ENCODE measurements at places on chromosomes 4 and X.

DNA sequence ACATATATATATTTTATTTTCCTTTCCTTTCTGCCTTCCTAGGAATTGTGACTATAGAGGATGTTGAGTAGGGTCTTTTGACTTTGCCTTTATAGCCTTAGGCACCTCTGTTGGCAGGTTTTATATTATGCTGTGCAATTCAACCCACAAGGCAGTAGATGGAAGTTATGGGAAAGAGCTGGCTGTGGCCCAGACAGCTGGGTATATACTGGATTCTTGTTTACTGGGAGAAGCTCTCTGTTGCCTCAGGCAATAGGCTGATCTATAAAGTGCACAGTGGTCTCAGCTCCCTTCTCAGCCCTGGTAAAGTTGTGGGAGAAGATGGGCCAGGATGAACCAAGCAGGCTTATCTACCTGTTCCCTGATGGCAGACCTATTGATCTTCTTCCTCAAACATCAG is 342.0 kb downstream of the GBA3 start:
- no peak for DNase-seq
- H3K4me3 ChIP-seq = no peak overlapping the region
- H3K27me3 ChIP-seq = no peaks in the 10 kb centered on the region
- H3K27ac ChIP-seq = no peak overlapping the region

DNA sequence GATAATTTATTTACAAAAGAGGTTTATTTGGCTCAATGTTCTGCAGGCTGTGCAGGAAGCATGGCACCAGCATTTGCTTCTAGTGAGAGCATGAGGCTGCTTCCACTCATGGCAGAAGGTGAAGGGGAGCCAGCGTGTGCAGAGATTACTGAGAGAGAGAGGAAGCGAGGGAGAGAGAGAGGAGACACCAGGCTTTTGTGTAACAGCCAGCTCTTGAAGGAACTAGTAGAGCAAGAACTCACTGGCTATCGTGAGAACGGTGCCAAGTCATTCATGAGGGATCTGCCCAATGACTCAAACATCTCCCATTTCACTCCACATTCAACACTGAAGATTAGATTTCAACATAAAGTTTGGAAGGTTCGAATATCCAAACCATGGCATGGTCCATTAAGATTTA is 12.7 kb downstream of the GUCY1A1 start:
- H3K27ac ChIP-seq = peak overlapping the region; percentile 90
- DNase-seq = peak; percentile 56
- H3K36me3 ChIP-seq = no peaks in the 10 kb centered on the region
- H3K27me3 ChIP-seq = no peaks in the 10 kb centered on the region

GRCh38 chrX:56764975-56765791 is 36.1 kb downstream of the NBDY start:
- H3K36me3 ChIP-seq = no peaks in the 10 kb centered on the region
- H3K4me3 ChIP-seq = no peak overlapping the region
- H3K4me1 ChIP-seq = peaks cover 10% of the 10 kb centered on the region

DNA sequence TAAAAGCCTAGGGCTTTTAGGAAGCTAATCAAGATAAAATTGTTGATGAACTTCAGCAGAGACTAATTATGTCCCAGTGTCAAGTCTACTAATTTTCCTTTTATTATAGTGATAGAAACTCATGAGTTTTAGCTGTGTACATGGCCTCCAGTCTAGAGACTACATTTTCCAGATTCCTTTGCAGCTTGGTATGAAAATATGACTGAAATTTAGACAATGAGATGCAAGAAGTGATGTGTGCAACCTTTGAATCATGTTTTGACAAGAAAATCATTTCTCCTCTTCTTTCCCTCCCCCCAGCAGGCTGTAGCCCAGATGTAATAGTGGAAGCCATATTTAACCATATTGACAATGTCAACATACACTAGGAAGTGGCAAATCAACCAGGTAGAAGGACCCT is 30.3 kb upstream of the IL13RA2 start:
- H3K4me1 ChIP-seq = no peaks in the 10 kb centered on the region
- H3K36me3 ChIP-seq = no peaks in the 10 kb centered on the region
- no peak overlapping the region for H3K27ac ChIP-seq
- no peaks in the 10 kb centered on the region for H3K27me3 ChIP-seq
- DNase-seq = no peak

DNA sequence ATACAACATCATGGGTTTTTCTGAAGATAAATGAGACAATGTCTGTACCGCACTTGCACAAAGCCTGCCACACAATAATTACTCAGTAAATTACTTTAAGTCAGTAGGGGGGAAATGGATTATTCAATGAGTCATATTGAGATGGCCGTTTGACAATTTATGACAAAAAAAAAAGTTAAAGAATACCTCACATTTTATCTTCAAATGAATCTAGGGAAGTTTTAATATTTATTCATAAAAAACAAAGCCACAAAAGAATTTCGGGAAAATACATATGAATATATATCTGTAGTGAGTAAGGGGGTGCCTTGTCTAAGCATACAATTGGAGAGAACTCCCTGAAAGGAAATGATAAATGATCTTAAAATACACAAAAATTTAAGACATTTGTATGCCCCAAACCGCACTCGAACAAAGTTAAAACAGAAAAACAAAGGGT is 197.0 kb upstream of the SLC7A11 start:
- no peaks in the 10 kb centered on the region for H3K4me1 ChIP-seq
- no peak overlapping the region for H3K27ac ChIP-seq
- DNase-seq = no peak
- no peaks in the 10 kb centered on the region for H3K36me3 ChIP-seq
- no peaks in the 10 kb centered on the region for H3K27me3 ChIP-seq
- no peak overlapping the region for H3K4me3 ChIP-seq

DNA sequence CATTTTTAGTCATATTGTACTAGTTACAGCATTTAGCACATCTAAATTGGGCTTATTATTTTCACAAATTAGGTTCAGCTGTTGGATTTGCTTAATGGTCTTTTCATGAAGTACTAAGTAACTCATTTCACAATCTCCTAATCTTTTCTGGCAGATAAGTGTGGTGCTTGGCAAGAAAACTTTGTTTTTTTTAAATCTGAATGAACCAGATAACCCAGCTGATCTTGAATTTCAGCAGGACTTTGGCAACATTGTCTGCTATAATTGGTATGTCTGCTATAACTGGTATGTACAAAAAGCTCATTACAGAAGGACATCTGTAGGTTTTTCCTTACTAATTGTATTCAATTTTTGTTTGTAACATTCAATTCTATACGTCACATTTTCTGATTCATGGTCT is 22.7 kb downstream of the WDR19 start:
- H3K27me3 ChIP-seq = no peaks in the 10 kb centered on the region
- no peaks in the 10 kb centered on the region for H3K4me1 ChIP-seq
- DNase-seq = no peak
- H3K4me3 ChIP-seq = no peak overlapping the region
- H3K27ac ChIP-seq = no peak overlapping the region

GRCh38 chrX:11739776-11740175 is 18.3 kb upstream of the MSL3 start:
- no peak overlapping the region for H3K27ac ChIP-seq
- H3K4me3 ChIP-seq = no peak overlapping the region
- H3K36me3 ChIP-seq = no peaks in the 10 kb centered on the region
- no peak for DNase-seq
- peaks cover 8% of the 10 kb centered on the region for H3K4me1 ChIP-seq

DNA sequence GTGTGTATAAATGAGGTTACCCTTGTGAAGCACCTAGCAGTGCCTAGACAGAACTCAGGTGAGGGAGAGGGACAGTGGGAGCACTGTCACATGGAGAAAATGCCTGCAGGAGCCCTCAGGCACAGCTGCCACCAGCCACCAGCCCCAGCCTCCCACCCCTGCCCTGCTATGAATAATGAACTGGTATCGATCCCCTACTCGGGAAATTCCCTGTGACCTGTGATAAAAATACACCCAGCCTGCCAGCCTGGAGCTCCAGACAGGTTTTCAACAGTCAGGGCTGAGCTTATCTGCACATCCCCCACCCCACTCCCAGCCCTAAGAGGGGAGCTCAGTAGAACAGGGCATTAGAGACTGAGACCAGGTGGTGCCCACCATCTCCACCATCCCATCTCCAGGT is 159.6 kb upstream of the PJA1 start:
- no peaks in the 10 kb centered on the region for H3K27me3 ChIP-seq

DNA sequence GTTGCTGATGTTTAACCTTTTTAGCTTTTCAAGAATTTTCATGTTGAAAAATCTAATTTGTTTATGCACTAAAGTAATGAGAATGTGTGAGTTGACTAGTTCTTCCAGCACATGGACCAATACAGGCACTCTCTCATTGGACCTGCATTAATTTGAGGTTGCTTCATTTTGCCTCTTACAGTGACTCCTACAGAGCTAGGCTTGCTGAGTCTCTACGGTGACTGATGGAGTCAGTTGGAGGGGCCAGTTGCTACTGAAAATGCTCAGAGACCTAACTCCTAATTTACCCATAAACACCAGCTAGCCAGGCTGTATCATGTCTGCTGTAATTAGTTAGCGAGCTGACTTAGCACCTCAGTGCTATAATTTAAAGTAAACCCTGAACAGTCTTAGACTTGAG is 10.9 kb downstream of the MTHFD2L start:
- no peak for DNase-seq
- H3K4me1 ChIP-seq = peaks cover 21% of the 10 kb centered on the region
- peaks cover 10% of the 10 kb centered on the region for H3K36me3 ChIP-seq
- no peaks in the 10 kb centered on the region for H3K27me3 ChIP-seq
- no peak overlapping the region for H3K4me3 ChIP-seq

GRCh38 chrX:123731258-123731986 is 1.4 kb downstream of the THOC2 start:
- DNase-seq = no peak
- H3K4me3 ChIP-seq = peak overlapping the region; percentile 92
- peaks cover 19% of the 10 kb centered on the region for H3K36me3 ChIP-seq
- no peaks in the 10 kb centered on the region for H3K27me3 ChIP-seq
- H3K27ac ChIP-seq = peak overlapping the region; percentile 96
- H3K4me1 ChIP-seq = no peaks in the 10 kb centered on the region

- no peak for DNase-seq
- no peak overlapping the region for H3K27ac ChIP-seq
- peaks cover 4% of the 10 kb centered on the region for H3K36me3 ChIP-seq
- peaks cover 9% of the 10 kb centered on the region for H3K4me1 ChIP-seq
- H3K4me3 ChIP-seq = no peak overlapping the region
Observed at GRCh38 chrX:19792412-19792811, 95.0 kb downstream of the SH3KBP1 start.

GRCh38 chrX:149145845-149146285 is 359.2 kb downstream of the IDS start:
- H3K4me3 ChIP-seq = no peak overlapping the region
- no peaks in the 10 kb centered on the region for H3K4me1 ChIP-seq
- no peak for DNase-seq
- H3K27ac ChIP-seq = no peak overlapping the region

DNA sequence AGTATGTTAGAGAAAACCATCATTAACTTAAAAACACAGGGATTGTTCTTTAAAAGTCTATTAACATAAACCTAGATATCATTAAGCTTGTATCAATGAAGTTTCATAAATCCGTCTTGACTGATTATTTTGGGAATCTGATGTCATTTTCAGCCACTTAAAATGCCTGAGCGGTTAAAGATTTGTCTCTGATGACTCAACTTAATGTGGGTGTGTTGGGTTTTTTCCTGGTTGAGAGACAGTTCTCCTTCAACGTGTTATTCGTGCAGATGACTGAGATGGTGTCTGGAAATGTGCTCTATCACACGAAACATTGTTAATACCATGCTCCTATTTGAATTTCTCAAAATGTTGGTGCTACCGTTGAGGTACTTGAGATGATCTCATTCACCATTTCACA is 227.3 kb upstream of the TENM3 start:
- DNase-seq = no peak
- no peaks in the 10 kb centered on the region for H3K36me3 ChIP-seq
- no peak overlapping the region for H3K4me3 ChIP-seq
- H3K27me3 ChIP-seq = no peaks in the 10 kb centered on the region
- H3K27ac ChIP-seq = no peak overlapping the region

DNA sequence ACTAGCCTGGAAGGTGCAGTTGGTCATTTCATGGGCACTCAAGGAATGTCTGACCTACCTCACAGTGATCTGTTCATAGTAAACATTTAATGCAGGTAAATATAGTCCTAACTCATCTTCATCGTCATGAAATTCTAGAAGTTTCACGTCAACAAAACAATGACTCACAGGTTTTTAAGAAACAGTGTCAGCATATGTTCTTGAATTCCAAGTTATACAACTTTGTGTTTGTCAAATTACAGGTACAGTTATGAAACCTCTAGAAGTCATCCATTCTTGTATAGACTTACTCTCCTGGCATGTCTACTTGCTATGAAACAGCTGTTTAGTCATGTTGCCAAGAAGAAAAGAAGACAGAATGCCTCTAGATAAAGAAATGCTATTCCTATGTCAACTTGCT is 46.6 kb downstream of the AFM start:
- no peaks in the 10 kb centered on the region for H3K36me3 ChIP-seq
- no peak overlapping the region for H3K27ac ChIP-seq
- no peak for DNase-seq
- no peak overlapping the region for H3K4me3 ChIP-seq
- no peaks in the 10 kb centered on the region for H3K27me3 ChIP-seq

- peaks cover 47% of the 10 kb centered on the region for H3K4me1 ChIP-seq
- DNase-seq = no peak
- no peaks in the 10 kb centered on the region for H3K27me3 ChIP-seq
- H3K27ac ChIP-seq = peak overlapping the region; percentile 24
- H3K36me3 ChIP-seq = peaks cover 5% of the 10 kb centered on the region
- H3K4me3 ChIP-seq = no peak overlapping the region
Observed at GRCh38 chr4:55326629-55327028, 19.4 kb upstream of the SRD5A3 start.

- no peaks in the 10 kb centered on the region for H3K27me3 ChIP-seq
- H3K4me3 ChIP-seq = no peak overlapping the region
- DNase-seq = no peak
- H3K4me1 ChIP-seq = no peaks in the 10 kb centered on the region
- H3K27ac ChIP-seq = no peak overlapping the region
Observed at GRCh38 chrX:9315086-9315485, 149.8 kb upstream of the TBL1X start.

DNA sequence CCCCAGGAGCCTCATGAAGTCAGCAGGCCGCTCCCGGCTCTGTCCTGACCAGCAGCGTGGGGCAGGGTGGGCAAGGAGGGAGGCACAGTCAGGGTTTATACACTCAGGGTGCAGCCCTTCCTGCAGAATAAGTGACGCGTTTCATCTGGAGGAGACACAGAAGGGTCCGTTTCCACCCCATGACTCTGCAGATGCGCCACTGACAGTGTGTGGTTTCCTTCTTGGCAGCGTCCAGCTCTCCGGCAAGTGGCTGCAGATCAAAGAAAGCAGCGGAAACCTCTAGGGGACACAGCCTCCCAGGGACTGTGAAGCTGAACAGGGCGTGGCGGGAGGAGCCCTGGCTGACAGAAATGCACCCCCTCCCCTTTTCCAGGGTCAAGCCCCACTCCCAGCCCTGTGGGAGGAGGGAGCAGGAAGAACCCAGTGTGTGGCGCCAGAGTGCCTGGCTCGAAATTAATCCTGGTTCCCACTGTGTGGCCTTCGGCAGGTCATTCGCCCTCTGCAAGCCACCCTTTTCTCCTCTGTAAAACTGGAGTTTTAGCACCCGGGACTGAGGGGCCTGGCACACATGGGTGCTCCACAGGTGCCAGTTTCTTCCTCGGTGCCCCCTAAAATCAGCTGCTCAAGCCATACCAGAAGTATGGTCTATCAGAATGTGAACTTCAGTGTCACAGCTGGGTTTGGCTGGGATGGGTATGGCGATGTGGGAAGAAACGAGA is 17.3 kb upstream of the TBC1D14 start:
- no peak for DNase-seq
- peaks cover 5% of the 10 kb centered on the region for H3K36me3 ChIP-seq
- H3K4me3 ChIP-seq = no peak overlapping the region
- H3K4me1 ChIP-seq = peaks cover 19% of the 10 kb centered on the region

GRCh38 chrX:101619364-101619763 is 1.6 kb upstream of the ARMCX6 start:
- no peak for DNase-seq
- no peak overlapping the region for H3K4me3 ChIP-seq
- H3K27ac ChIP-seq = no peak overlapping the region
- no peaks in the 10 kb centered on the region for H3K4me1 ChIP-seq
- no peaks in the 10 kb centered on the region for H3K27me3 ChIP-seq
